ENCODE measurements at places on chromosomes 16 and 17. TPM values are rescaled to one million over a fixed set of nuclear protein-coding genes. Genes with fewer than 3 reads are reported as not detected.

DNA sequence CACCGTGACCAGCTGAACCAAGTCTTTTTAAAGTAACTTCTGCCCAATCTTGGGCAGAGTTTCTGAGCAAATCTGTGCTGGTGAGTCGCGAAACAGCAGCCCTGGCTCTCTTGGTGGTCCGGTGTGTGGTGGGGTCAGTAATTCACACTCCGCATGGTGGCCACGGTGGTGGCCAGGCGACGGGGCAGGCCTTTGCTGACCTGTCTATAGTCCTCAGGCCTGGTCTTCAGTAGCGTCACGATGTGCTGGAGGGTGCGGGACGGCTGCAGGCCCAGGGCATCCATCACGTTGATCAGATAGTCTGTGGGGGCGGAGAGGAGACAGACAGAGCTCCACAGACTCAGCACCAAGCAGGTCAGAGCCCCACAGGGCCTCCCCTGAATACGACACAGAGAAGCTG, 64.2 kb downstream of the COG7 start:
- no peak for DNase-seq
- no peaks in the 10 kb centered on the region for H3K27me3 ChIP-seq
- H3K27ac ChIP-seq, result no peak overlapping the region
- H3K4me1 ChIP-seq, result no peaks in the 10 kb centered on the region

Gene STUB1
- total RNA-seq, result 86.6 TPM

DNA sequence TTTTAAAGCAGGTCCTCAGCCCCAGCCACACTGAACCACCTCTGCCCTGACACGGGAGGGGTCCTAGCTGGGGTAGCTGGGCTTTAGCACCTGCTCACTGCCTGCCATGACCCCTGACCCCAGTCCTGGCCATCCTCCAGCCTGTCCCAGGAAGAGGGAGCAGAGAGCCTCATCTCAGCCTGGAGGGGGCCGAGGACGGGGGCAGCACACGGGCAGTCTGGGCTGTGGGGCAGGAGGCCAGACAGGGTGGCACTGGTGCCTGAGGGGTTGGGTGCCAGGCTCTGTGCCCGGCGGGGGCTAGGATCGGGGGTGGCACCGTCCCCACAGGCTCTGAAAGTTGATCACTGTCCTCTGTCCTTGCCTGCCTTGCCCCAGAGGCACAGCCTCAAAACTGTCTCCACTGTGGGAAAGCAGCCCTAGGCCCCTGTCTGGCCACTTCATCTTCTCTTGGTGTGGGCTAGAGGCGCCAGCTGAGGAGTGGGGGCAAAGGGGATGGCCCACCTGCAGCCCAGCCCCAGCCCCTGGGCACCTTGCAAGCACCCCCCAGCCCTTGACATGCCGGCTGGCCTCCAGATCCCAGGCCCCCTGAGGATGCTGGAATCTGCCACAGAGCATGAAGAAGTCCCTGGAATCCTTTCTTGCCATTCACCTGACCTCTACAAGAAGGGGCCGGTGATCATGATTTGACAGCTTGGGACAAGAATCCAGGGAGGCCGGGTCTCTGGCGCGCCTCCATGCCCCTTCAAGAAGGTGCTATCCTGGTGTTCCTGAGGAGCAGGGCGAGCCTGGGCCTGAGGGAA, 15.7 kb downstream of the ENDOV start:
- no peak overlapping the region for H3K27ac ChIP-seq
- no peak for DNase-seq
- no peaks in the 10 kb centered on the region for H3K4me1 ChIP-seq
- no peak overlapping the region for H3K4me3 ChIP-seq
- no peaks in the 10 kb centered on the region for H3K27me3 ChIP-seq

Gene SHISA9
- total RNA-seq, result 0.60 TPM

Gene PLA2G10
- total RNA-seq, result 1.00 TPM

Gene IL34
- 0.49 TPM for total RNA-seq

DNA sequence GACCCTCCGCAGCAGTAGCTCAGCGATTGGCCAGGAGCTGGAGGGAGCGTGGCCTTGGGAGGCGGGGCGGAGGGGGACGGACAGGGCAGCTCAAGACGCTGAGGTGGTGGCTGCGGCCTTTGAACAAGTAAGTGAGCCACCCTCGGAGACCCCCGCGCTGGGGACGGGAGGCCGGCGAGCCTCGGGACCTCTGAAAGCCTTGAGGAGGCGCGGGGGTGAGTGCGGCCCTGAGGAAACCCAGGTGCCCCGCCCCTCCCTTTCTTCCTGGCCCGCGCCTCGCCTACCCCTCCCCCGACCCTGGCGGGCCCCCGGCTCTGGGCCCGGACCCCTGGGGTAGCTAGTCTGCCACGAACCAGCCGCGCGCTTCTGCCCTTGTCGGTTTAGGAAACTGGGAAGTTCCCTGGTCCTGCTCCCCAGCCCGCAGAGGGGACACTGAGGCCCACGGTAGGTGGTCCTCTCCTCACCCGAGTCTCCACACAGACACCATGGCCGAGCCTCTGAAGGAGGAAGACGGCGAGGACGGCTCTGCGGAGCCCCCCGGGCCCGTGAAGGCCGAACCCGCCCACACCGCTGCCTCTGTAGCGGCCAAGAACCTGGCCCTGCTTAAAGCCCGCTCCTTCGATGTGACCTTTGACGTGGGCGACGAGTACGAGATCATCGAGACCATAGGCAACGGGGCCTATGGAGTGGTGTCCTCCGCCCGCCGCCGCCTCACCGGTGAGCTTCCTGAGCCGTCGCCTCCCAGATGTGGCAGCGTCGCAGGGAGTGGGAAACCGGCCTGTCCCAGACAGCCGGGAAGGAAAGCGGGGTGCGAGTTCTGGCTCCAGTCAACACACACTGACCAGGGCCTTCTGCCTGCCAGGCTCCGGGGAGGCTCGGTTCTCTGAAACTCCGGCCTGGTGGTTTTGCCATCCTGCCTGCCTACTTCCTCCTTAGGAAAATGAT, at the start of gene MAPK7:
TSS of gene MAPK7 (plus strand) at position 83 of the 945 bp plus-strand sequence. CDS start at position 486, 403 bp downstream.
- no peak for DNase-seq
- H3K4me1 ChIP-seq, result peaks cover 11% of the 10 kb centered on the region
- H3K27me3 ChIP-seq, result no peaks in the 10 kb centered on the region

Gene GOSR1
- total RNA-seq, result 78.3 TPM

Gene LGALS9B
- not detected for total RNA-seq

Gene ZP2
- total RNA-seq, result not detected

Gene CSNK1D
- 196 TPM for total RNA-seq

Gene SLC47A1
- total RNA-seq, result 0.72 TPM

DNA sequence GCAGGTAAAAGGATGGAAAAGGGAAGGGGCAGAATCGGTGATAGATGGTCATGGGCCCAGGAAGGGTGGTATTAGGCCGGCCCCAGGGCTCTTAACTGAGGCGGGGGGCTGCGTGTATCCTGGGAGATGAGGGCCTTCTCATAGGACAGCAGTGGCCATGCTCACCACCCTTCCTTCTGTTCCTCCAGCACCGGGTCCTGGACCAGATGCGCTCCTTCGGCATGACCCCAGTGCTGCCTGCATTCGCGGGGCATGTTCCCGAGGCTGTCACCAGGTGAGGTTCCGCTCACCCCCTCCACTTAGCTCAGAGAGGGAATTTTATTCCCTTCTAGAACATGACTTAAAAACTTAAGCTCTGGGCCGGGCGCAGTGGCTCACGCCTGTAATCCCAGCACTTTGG, 2.4 kb downstream of the NAGLU start:
- no peak for DNase-seq
- peak overlapping the region; percentile 12 for H3K27ac ChIP-seq
- H3K4me3 ChIP-seq, result no peak overlapping the region

Gene CORO6
- total RNA-seq, result 2.8 TPM

- H3K4me3 ChIP-seq, result no peak overlapping the region
- no peaks in the 10 kb centered on the region for H3K36me3 ChIP-seq
- H3K4me1 ChIP-seq, result no peaks in the 10 kb centered on the region
Observed at GRCh38 chr17:35341411-35341992, 31.9 kb downstream of the SLFN11 start.

DNA sequence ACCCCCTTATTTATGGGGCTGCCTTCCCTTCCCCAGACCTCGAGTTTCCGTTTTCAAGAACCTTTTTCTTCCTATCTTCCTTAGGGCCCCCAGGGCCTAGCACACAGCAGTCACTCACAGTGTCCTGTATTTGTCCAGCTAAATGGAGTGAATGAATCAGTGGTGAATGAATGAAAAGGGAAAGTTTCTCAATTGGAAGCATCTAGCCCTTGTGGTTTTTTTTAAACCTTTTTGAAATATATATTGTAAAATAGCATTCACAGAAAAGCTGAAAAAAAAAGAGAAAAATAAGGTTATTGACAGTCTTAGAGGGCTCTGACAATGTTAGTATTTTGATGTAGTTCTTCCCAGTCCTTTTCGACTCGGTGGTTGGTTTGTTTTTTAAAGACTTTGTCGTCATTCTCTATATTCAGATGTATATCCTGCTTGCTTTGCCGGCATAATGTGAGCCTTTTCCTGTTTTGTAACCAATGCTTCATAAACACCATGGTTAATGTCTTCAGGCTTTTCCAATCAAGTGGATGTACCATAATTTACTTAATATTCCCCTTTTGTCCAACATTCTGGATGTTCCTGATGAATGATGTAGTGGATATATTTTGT, 45.3 kb downstream of the RAI1 start:
- no peak overlapping the region for H3K4me3 ChIP-seq
- H3K27me3 ChIP-seq, result no peaks in the 10 kb centered on the region
- no peaks in the 10 kb centered on the region for H3K36me3 ChIP-seq
- H3K27ac ChIP-seq, result no peak overlapping the region
- DNase-seq, result no peak

GRCh38 chr17:78779850-78780249, 2.2 kb downstream of the CYTH1 start:
- no peaks in the 10 kb centered on the region for H3K27me3 ChIP-seq
- no peak for DNase-seq
- H3K27ac ChIP-seq, result no peak overlapping the region

Gene DPEP3
- total RNA-seq, result not detected

Gene ATXN1L
- total RNA-seq, result 40.6 TPM

DNA sequence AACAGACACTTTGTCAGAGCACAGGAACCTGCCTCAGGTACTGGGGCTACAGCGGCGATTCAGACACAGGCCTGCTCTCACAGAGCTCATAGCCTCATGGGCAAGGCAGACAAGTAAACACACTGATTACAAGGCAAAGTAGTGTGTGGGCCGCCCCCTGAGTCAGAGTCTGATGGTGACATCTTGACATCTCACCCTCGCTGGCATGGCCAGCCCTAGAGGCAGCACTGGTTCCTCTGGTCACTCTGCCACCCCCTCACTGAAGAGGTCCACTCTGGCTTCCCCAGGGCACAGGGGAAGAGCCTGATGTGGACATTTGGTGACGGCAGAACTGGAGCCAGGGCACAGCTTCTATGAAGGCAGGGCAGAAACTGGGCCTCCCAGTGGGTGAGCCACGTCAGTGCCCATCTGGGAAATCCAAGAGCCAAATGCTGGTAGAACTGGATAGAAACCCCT, 32.9 kb upstream of the TOB1 start:
- no peaks in the 10 kb centered on the region for H3K36me3 ChIP-seq
- H3K27me3 ChIP-seq, result no peaks in the 10 kb centered on the region
- H3K4me3 ChIP-seq, result no peak overlapping the region
- H3K4me1 ChIP-seq, result peaks cover 18% of the 10 kb centered on the region
- DNase-seq, result no peak
- H3K27ac ChIP-seq, result no peak overlapping the region

DNA sequence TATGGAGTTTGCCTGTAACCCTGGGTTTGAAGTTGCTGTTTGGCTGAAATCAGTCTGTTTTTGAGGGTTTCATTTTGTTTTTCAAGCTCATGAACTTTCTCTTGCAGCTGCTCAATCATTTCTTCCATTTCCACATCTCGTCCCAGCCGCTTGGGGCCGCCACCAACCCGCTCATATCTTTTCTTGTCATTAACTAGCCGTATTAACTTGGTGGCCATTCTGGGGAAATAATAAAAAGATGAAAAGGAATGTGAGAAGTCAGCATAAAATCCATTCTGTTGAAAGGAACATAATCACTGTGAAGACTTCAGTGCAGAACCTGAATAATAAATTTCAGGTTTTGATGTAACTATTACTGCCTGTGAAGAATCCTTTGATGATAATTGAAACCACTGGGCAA, 11.5 kb downstream of the RPGRIP1L start:
- no peak overlapping the region for H3K27ac ChIP-seq
- peak; percentile 73 for DNase-seq
- no peaks in the 10 kb centered on the region for H3K27me3 ChIP-seq
- H3K4me1 ChIP-seq, result peaks cover 3% of the 10 kb centered on the region
- H3K4me3 ChIP-seq, result no peak overlapping the region
- no peaks in the 10 kb centered on the region for H3K36me3 ChIP-seq

- no peak for DNase-seq
- no peak overlapping the region for H3K4me3 ChIP-seq
- no peaks in the 10 kb centered on the region for H3K4me1 ChIP-seq
- H3K27ac ChIP-seq, result no peak overlapping the region
- H3K27me3 ChIP-seq, result no peaks in the 10 kb centered on the region
Observed at GRCh38 chr17:63173450-63173849, 207.4 kb downstream of the TANC2 start.

GRCh38 chr17:6322316-6322715, 112.6 kb downstream of the AIPL1 start:
- H3K36me3 ChIP-seq, result no peaks in the 10 kb centered on the region
- H3K4me1 ChIP-seq, result no peaks in the 10 kb centered on the region

Gene CLDN7
- total RNA-seq, result 111 TPM

DNA sequence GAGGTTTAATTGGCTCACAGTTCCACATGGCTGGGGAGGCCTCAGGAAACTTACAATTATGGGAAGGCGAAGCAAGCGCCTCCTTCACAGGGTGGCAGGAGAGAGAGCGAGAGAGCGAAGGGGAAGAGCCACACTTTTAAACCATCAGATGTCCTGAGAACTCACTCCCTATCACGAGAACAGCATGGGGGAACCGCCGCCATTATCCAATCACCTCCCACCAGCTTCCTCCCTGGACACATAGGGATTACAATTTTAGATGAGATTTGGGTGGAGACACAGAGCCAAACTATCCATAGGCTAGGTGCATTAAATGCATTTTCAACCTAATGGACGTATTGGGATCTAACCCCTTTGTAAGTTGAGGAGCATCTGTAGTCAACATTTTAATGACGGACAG, 4.9 kb upstream of the ANKRD40 start:
- no peak for DNase-seq
- H3K4me3 ChIP-seq, result no peak overlapping the region
- H3K27ac ChIP-seq, result no peak overlapping the region
- H3K27me3 ChIP-seq, result no peaks in the 10 kb centered on the region
- peaks cover 11% of the 10 kb centered on the region for H3K4me1 ChIP-seq

GRCh38 chr17:75410141-75410540, 4.7 kb upstream of the GRB2 start:
- H3K4me3 ChIP-seq, result no peak overlapping the region
- no peaks in the 10 kb centered on the region for H3K36me3 ChIP-seq
- no peaks in the 10 kb centered on the region for H3K27me3 ChIP-seq

GRCh38 chr17:71422968-71423367, 697.9 kb upstream of the SOX9 start:
- 0 out of 2 replicates have a peak, but pooled peaks cover 2% of the 10 kb centered on the region for H3K27me3 ChIP-seq
- no peak for DNase-seq
- no peaks in the 10 kb centered on the region for H3K36me3 ChIP-seq
- no peak overlapping the region for H3K27ac ChIP-seq
- H3K4me3 ChIP-seq, result no peak overlapping the region

DNA sequence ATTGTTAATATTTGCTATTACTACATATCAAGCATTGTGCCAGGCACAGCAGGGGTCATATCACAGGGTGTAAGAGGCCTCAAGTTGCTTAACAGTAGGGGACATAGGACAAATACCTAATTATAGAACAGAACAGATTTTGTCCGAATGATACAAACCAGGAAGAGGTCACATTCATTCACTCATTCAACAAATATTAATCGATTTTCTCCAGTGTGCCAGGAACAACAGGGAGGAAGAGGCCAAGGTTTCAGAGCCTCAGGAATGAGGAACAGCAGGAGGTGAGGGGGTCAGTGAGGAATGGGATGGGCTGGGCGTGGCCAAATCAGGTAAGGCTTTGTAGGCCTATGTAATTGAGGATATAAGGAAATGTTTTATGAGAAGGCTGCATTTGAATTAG, 11.2 kb upstream of the CHST4 start:
- no peaks in the 10 kb centered on the region for H3K4me1 ChIP-seq
- H3K27me3 ChIP-seq, result no peaks in the 10 kb centered on the region
- no peaks in the 10 kb centered on the region for H3K36me3 ChIP-seq

Gene ZNF768
- total RNA-seq, result 30.6 TPM
